Colonic mucosa (tissue), 4 donors: ENCODE measurements at places on chromosomes 6 and 20. TPM values are rescaled to one million over a fixed set of nuclear protein-coding genes. Genes with fewer than 3 reads are reported as not detected.
A peak's percentile ranks its signal among the peaks of the same experiment; 100 is the strongest.

- no peak for DNase-seq
Observed at GRCh38 chr6:55992546-55992945, 117.2 kb upstream of the BMP5 start.

- no peak for DNase-seq
Observed at GRCh38 chr6:20946022-20946421, 411.8 kb downstream of the CDKAL1 start.

DNA sequence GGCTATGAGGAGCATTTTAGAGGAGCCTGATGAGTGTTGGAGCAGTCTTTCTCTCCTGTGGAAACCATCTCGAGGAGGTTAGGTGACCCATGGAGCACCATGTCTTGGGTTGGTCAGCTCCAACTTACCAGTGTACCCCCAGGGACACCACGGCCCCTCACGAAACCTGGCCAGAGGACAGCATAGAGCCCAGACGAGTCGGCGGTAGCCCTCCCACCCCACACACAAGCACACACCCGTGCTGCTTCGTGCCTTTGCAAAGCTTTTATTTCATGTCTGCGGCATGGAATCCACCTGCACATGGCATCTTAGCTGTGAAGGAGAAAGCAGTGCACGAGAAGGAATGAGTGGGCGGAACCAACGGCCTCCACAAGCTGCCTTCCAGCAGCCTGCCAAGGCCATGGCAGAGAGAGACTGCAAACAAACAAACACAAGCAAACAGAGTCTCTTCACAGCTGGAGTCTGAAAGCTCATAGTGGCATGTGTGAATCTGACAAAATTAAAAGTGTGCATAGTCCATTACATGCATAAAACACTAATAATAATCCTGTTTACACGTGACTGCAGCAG is 53.6 kb downstream of the EZR start:
- no peak for DNase-seq

- peak; percentile 32 for DNase-seq
Observed at GRCh38 chr6:148999929-149000468, 253.2 kb downstream of the UST start.

GRCh38 chr20:24545168-24545567 is 75.7 kb downstream of the SYNDIG1 start:
- DNase-seq: no peak

- no peak for DNase-seq
Observed at GRCh38 chr6:142184307-142184706, 37.2 kb downstream of the VTA1 start.

DNA sequence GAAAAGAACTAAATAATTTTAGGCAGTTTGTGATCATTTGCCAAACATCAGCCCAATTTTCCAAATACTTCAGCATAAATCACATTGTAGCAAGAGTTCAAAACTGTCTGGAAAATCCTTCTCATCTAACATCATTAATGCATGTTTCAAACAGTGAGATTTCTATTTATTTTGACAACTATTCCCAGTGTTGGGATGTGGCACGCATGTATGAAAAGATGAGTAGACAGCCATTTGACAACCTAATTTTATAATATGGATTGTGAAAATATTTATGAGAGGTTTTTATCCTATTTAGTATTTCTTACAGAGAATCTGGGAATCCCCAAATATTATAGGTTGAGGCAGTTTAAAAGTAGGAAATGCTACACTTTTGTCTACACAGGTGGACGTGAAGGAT is 357.6 kb upstream of the ARID1B start:
- no peak for DNase-seq

DNA sequence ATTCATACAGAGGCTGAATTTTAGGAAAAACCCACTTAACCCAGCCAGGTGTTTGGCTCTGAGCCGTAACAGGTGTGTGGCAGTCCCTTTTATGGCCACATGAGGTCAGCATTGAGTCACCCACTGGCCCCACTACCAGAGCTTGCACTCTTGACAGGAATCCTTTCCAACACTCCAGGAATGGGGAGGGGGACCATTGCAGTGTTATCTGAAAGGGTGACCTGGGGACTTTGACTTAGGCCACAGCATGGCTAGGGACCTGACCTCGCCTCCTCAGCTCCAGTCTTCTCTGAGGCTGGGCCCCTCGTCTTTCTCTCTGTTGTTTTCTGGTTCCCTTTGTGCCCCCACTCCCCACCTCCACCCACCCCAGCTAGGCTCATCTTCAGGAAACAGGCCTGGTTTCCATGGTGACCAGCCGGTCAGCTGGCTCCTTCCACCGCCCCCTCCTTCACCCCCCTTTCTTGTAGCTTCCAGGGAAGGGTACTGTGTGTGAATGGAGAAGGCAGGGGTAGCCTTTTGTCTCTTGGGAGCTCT is 2.1 kb upstream of the TMEM151B start:
- DNase-seq: peak; percentile 68

GRCh38 chr20:48538058-48538825 is 289.6 kb downstream of the PREX1 start:
- no peak for DNase-seq

GRCh38 chr20:8498571-8498970 is 366.5 kb downstream of the PLCB1 start:
- no peak for DNase-seq

DNA sequence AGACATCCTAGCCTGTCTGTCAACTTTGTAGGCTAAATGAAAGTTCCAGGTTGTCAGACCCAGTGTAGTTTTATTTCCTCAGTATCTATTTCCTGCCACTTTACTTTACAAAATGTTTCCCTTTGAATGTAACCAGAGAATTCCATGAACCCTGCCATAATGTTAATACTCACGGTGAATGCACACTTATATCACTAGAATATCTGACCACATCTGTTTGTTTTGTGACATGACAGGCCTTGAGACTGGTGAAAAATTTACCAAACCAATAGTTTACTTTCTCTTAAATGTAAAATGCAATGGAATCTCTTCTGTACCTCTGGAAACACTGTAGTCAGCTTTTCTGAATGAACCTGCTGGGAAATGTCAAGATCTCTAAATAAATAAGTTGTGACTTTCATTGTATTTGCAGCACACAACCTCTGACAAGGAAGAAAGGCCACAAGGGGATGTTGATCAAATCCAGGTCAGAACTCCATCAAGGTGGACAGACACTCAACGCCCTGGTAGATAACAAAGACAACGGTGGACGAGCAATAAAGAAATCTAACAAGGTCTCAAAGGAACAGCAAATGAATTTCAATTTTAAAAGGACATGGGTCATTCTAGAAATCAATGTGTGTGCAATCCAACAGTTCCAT is 59.2 kb downstream of the BACH2 start:
- DNase-seq: no peak

GRCh38 chr6:137690034-137690433 is 177.0 kb upstream of the TNFAIP3 start:
- DNase-seq: no peak

DNA sequence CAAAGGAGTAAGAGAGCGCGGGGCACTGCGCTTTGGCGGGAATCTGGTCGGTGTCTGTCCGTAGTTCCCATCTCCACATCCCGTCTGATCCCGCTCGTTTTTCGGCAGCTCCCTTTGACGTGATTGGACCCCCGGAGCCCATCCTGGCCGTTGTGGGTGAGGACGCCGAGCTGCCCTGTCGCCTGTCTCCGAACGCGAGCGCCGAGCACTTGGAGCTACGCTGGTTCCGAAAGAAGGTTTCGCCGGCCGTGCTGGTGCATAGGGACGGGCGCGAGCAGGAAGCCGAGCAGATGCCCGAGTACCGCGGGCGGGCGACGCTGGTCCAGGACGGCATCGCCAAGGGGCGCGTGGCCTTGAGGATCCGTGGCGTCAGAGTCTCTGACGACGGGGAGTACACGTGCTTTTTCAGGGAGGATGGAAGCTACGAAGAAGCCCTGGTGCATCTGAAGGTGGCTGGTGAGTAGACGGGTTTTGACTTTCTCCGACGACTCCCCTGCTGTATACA is 1.4 kb downstream of the BTN1A1 start:
- DNase-seq: no peak

GRCh38 chr6:165854061-165854862 is 191.2 kb upstream of the PDE10A start:
- no peak for DNase-seq

GRCh38 chr20:16423311-16424212 is 149.7 kb downstream of the KIF16B start:
- DNase-seq: no peak

DNA sequence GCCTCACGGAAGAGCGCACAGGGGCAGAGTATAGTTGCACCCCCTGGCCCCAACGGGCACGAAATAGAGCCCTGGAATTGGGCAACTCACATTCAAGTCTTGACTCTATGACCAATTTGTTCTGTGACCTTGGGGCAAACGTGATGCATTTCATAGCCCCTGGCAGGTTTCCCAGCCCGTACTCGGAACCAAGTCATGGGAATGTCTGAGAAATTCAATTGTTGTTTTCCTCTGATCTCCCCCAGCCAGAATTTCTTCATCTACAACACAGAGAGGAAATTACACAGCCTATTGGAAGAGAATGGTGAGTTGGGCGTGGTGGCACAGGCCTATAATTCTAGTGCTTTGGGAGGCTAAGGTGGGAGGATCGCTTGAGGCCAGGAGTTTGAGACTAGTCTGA is 322.3 kb upstream of the SULF2 start:
- no peak for DNase-seq

GRCh38 chr6:93779086-93779841 is 359.9 kb upstream of the EPHA7 start:
- DNase-seq: peak; percentile 29

GRCh38 chr6:87907521-87907920 is 140.1 kb upstream of the SPACA1 start:
- no peak for DNase-seq

DNA sequence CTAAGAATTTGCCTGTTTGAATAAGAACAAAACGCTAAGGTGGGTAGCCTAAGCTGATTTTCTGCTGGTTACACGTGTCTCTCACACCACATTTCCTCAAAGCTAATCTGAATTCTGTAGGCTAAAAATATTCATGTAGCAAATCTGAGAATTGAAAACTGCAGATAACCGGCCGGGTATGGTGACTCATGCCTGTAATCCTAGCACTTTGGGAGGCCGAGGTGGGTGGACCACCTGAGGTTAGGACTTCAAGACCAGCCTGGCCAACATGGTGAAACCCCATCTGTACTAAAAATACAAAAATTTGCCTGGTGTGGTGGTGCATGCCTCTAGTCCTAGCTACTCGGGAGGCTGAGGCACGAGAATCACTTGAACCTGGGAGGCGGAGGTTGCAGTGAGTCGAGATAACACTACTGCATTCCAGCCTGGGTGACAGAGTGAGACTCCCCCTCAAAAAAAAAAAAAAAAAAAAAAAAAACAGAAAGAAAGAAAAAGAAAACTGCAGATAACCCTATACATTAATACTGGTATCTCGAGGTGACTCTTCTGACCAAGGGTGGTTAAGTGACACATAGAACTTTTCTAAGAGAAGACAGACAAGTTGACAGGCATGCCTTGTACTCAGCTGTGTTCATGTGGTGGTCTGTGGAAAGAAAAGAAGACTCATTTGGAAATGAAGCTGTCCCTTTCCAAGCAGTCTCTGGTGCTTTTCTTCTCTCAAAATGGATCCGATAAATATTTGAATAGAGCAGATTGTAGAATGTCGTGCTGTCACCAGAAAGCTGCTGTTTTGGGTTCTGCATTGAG is 24.7 kb upstream of the ASXL1 start:
- no peak for DNase-seq

GRCh38 chr20:15716256-15716655 is 857.0 kb downstream of the KIF16B start:
- no peak for DNase-seq

DNA sequence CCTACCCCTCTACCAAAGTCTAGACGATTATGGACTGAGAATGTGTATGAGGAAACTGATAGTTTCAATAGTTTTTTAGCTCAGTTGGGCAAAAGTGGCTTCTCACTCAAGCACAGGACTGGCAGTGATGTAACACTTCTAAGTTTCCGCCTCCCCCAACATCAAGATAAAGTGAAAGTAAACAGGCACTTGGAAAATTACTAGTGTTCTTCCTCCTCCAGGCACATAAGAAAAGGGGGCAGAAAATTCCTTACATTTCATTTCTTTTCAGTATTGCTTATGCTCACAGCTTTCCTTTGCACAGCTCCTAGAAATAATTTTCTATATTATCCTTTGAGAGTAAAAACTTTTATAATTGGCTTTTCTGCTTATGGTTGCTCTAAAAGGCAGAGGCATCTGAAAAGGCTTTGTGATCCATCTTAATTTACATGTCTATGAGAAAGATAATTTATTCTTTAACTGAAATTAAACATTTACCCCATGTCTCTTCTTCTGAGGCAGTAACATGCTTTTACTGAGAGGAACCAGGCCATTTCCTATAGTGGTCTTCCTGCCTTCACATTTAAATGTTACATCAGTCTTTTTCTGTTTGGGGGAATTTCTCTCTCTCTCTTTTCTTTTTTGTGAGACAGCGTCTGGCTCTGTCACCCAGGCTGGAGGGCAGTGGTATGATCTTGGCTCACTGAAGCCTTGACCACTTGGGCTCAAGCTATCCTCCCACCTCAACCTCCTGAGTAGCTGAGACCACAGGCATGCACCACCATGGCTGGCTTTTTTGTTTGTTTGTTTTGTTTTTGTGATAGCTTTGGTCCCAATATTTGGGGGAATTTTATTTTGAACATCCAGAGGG is 65.0 kb upstream of the EEF1A1 start:
- DNase-seq: peak; percentile 75

GRCh38 chr20:47659904-47660601 is 125.2 kb downstream of the SULF2 start:
- DNase-seq: no peak

DNA sequence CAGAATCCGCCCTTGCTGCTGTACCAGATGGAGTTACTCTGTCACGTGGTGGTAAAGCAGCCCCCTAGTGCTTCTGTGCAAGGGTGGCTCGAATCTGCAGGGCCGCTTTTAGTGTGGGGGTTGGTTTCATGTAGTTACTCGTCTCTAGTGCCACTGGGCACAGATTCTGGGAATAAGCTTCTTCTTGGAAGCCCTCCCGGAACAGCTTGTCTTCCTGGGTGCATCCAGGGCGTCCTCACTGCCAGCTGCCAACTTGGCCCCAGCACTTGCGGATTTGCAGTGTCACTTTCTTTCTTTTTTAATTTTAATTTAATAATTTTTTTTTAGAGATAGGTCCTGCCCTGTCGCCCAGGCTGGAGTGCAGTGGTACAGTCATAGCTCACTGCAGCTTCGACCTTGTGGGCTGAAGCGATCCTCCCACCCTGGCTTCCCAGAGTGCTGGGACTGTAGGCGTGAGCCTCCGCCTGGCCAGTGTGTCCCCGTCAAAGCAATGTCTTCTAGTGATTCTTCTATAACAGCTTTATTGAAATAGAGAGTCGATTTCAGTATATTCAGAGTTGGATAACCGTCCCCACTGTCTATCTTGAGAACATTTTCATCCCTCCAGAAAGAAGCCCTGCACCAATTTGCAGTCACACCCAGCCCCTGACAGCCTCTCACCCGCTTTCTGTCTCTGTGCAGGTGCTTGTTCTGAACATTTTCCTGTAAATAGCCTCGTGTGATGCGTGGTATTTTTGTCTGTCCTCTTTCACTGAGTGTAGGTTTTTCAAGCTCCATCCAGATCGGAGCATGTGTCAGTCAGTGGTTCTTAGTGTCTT is 25.9 kb downstream of the PYGB start:
- no peak for DNase-seq

- no peak for DNase-seq
Observed at GRCh38 chr6:26392932-26393636, 9.0 kb upstream of the BTN3A1 start.

Gene ZNF831
- 0.27 TPM for total RNA-seq

Gene RHAG
- total RNA-seq: 0.54 TPM

Gene SLC4A11
- total RNA-seq: 1.2 TPM

Gene TFAP2C
- total RNA-seq: 1.3 TPM

Gene LY6G6F
- not detected for total RNA-seq

Gene MAS1L
- total RNA-seq: not detected

Gene R3HDML
- total RNA-seq: not detected

Gene CLVS2
- total RNA-seq: 0.05 TPM

Gene PRND
- not detected for total RNA-seq

Gene TUBB2B
- 5.8 TPM for total RNA-seq
